ENCODE measurements at places on chromosomes 12 and 14.
A peak's percentile ranks its signal among the peaks of the same experiment; 100 is the strongest.

GRCh38 chr14:64060648-64061096, 207.9 kb downstream of the SYNE2 start:
- no peak for DNase-seq

DNA sequence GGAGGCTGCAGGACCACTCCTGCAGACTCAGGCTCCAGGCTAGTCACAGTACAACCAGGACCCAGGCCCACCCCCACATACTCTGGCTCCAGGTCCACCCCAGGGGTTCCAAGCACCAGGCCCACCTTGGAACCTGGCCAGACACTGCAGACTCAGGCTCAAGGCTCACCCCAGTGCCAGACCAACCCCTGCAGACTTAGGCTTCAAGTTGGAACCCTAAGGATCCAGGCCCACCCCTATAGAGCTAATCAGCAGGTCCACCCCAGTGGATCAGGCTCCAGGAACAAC, 8.8 kb downstream of the WASHC3 start:
- no peak for DNase-seq

DNA sequence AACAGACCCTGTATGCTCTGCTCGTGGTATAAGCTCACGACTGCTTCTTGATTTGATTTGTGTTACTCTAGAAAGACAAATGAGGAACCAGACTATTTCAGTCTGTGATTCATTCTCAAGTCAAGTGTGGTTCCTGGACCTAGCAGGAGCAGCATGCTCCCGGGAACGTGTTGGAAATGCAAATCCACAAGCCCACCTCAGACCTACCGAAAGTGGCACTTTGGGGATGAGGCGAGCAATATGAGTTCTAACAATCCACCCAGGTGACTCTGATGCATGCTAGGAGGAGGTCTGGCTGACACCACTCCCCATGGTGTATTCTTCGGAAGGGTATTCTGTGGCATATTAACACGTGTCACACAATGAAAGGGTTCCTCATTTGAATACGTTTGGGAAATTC, 59.5 kb upstream of the TMX1 start:
- no peak for DNase-seq

DNA sequence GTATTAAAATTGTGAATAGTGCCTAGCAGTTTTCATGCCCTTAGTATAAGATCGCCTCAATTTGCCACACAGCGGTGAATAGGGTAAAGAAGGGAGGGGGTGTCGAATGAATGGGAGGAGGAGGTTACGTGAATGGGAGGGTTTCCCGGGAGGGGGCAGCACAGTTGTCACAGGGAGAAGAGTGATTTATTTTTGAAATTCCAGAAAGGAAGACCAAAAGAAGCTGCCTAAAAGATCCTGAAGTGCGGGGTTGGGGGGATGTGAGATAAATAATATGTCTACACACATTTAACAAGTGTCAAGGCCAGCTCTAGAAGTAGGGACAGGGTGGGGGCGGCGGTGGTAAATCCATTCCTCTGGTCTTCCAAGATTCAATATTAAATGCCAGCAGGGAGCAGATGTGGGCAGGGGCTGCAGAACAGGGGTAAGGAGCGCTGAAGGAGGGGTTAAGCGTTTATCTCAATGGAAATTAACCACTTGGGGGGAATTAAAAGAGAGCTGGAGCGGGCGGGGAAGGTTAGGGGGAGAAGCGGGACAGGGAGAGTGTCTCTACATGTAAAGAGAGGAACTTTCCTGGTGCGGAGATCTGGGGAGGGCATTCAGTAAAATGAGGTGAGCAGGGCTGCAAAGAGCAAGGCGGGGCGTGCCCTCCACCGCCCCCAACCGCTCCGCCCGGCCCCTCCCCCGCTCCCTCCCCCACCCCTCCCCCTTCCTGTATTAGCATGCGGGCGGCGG, 867 bp downstream of the C12orf42 start:
- peak; percentile 81 for DNase-seq

DNA sequence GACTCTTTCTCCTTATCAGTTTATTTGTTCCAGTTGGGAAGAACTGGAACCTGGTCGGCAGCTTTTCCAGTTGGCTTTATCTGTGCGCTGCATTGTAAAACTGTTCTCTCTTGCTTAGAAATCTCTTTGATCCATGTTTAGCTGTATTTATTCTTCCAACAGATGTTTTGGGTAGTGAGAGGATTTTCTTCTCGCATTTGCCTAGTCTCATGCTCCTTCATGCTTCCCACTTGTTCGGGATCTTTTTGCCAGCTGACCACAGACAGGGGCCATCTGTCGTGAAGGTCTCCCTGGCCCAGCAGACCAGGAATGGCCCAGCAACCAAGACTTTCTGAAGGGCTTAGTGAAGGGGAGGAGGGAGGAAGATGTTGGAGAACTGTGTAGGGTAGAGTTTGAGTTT, 21.6 kb downstream of the NTF3 start:
- no peak for DNase-seq

GRCh38 chr12:131204416-131205274, 250.9 kb downstream of the ADGRD1 start:
- DNase-seq, result no peak

- no peak for DNase-seq
Observed at GRCh38 chr12:95787274-95787818, 3.2 kb downstream of the NTN4 start.

DNA sequence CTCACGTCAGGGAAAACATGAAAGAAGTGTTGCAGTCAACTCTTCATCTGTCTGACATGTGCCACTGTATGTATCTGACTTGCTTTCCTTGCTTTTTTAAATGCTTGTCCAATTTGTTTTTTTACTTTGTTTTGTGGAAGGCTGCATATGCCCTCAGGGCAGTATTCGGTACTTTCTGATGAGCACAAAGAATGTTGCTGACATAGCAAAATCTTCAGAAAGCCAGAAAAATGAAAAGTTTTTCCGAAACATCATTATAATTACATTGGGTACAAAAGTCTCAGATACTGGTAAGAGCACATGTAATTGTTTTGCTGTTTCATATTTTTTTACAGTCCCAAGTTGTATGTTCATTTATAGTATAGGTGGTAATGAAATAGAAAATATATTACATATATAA, 144.3 kb downstream of the NTS start:
- no peak for DNase-seq

- no peak for DNase-seq
Observed at GRCh38 chr14:75064205-75064567, 362 bp upstream of the ACYP1 start.

DNA sequence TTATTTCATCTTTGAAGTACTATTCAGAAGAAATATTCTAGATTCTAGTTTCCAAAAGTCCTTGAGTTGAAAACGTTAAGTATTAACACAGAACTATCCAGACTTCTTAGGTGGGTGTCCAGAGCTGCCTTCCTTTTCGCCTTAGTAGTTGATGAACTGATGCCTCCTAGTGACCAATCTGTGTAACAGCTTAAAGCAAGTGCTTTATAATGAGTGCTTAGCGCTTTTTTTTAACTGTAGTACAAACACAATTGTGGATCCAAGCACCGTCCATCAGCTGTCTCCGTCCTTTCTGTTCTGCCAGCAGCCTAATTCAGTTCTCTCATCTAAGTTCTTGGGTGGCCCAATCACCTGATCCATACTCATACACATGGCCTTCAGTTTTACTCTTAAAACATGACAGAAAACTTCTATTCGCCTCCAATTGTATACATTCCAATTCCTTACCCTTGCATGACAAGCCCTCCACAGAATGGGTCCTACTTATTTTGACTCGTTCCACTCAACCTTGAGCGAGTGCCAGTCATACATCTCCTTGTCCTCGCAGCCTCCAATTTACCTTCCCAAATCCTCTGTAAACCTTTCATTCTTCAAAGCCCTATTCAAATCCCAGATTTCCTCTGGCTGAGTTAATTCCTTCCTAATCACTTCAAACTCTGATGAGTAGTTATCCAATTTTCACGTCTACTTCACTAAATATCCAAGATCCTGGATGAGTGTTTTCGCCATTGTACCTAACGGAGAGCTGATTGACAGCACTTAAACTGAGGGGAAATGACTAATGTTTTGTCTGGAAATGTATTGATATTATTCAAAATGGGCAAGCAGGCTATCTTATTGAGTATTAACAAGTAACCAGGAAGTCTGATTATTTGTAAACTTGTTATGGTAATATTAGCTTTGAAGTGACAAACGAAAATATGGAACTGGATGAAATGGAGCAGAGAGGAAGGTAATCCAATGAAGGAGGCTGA, 5.8 kb upstream of the PHLDA1 start:
- DNase-seq, result peak; percentile 74

DNA sequence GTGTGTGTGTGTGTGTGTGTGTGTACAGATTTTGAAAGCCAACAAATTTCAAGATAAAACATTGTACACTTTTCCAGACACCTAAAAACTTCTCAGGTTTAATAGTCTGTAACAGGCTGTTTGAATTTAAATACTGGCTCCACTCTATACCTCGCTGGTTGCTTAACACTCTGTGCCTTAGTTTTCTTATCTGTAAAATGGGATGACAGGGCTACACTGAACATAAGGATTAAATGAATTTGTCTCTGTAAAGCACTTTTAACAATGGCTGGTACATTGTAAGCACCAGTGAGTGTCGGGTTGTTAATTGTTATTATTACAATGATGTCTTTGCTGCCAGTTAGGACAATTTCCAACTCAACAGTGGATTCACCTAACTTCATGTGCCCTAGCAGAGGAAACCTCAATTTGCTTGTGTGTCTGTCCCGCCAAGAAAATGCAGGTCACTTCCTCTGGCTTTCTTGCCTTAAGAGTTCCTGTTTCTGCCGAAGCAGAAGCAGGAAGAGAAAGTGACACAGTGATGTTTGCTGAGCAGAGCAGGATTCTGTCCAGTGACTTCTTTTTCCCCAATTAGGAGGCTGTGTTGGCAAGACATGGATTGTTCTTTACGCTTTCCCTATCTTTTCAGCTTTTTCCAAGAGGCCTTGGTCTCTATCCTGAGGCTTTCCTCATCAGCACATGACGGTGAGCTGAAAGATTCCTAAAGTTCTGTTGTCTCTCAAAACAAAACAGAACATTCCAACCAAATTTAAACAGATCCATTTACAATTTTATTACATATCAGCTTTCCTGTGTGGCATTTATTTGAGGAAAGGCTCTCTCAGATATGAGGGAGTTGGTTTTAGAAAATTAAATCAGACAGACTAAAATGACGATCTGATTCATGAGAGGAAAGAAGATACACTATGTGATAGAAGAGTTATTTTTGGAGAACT, 154.1 kb upstream of the ATP2B1 start:
- DNase-seq, result no peak

DNA sequence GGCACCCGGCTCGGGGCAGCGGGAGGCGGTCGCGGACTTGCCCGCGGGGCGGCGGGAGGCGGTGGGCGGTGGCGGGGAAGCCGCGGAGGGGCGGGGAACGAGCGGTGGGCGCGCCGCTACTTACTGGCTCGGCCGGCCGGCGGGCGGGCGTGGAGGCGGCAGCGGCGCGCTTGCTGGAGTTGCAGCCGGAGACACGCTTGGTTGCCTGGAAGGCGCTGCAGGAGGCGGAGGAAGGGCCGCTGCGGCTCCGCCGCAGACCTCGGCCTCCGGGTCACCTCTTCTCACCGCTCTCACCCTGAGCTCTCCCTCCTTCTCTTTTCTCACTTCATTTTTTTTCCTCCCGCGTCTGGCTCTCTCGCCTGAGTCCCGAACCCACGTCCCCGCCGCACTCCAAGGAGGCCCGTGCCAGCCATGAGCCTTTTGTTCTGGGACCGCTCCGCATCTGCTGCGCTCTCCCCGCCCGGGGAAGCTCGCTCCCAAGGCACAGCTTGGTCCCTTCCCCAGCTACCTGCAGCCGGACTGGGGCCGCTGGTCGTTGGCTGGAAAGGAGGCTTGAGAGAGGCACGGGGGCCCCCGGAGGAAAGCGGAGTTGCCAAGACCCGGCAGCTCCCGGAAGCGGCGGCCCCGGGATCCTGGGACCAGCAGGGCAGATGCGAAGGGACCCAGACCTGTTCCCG, 592 bp upstream of the KCNK10 start:
- DNase-seq, result no peak

DNA sequence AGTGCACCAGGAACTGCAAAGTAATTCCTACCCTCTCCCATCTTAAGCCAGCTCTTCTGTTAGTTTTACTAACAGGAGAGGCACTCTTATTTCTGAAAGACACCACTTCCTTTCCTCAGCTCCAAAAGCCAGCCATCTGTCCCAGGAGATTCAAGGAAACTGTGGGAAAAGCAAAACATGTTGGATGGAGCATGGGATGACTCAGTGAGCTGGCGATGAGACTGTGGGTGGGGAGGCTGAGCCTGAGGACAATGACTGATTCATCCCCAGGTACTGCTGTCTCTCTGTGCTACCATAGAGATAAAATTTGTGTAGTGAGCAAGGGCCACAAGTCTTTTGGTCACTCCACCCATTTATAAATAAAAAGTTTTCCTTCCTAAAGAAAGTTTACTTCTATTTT, 141.4 kb downstream of the MYRFL start:
- DNase-seq, result no peak

GRCh38 chr12:2049604-2050540, 2.9 kb upstream of the CACNA1C start:
- DNase-seq, result no peak

DNA sequence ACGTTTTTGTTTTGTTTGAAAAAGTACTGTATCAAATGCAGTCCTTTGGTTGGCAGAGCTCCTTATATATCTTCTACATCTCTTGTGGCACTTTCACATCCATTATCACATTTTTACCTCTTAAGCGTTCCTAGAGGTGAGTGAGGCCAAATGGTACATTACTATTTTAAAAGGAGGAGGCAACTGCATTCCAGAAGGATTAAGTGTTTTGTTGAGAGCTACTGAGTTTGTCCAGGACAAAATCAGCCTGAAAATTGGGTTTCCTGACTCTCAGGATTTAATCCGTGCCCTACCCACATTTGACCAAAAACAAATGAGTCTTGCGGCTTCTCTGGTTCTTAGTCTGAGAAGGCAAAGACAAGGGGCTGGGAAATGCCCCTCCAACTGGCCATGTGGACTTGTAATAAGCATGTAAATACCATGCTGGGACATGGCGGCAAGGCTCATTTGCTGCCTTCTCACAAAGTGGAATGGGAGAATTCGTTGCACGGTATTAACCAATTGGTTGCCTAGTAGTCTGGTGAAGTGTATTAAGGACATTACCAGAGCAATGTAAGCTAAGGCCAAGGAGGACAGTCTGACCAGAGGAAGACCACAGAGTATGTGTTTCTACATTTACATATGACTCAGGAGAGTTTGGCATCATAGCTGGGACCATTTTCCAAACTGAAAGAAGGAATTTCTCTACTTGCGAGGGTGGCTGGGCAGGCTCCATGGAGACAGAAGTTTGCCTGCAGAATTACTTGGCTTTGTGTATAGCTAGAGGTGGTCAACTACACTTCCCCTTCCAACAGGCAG, 175.8 kb upstream of the PLXNC1 start:
- no peak for DNase-seq

GRCh38 chr12:28500373-28501024, 310.2 kb downstream of the CCDC91 start:
- DNase-seq, result no peak

GRCh38 chr12:82873951-82874350, 187.2 kb downstream of the TMTC2 start:
- DNase-seq, result no peak

- no peak for DNase-seq
Observed at GRCh38 chr12:89225808-89226411, 126.4 kb downstream of the DUSP6 start.

DNA sequence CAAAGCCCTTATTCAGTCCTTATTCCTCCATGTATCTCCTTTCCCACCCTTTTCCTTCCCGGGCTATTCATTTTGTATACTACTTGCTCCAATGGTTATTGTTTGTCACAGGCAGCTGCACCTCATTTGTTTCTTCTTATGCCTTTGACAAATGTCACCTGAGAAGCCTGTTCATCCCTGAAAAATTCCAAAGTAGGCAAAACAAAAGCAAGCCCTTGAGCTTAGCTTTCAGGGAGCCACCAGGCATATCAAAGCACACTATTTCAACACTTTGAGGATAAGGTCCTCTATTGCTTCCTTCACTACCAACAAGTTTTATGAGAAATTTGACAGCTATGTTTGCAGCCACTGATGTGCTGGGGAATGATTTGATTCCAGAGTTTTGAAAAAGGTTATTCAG, 738.7 kb upstream of the LMO3 start:
- DNase-seq, result peak; percentile 56

Data from NCI-H187 treated with DMSO at 0.1 percent for 48 hours (cell line).